Aorta (tissue), 5 donors: ENCODE measurements at places on chromosomes 2 and 18. TPM values are rescaled to one million over a fixed set of nuclear protein-coding genes. Genes with fewer than 3 reads are reported as not detected.

The TIA1 gene
- total RNA-seq = 150 TPM

The CYTIP gene
- 21.1 TPM for total RNA-seq

The SULT1C2 gene
- 2.8 TPM for total RNA-seq

The MYCN gene
- 0.45 TPM for total RNA-seq

The OTOS gene
- total RNA-seq = not detected

The RAPGEF4 gene
- total RNA-seq = 6.7 TPM

The KCNE4 gene
- total RNA-seq = 21.5 TPM

The RND3 gene
- total RNA-seq = 24.9 TPM

The CLIP4 gene
- total RNA-seq = 50.1 TPM

The HOXD13 gene
- not detected for total RNA-seq

The MRPS5 gene
- total RNA-seq = 31.2 TPM

The PSMA8 gene
- total RNA-seq = not detected

The C18orf54 gene
- total RNA-seq = 5.5 TPM

The GTF2A1L gene
- not detected for total RNA-seq

The CNDP1 gene
- 0.49 TPM for total RNA-seq

The DPYSL5 gene
- not detected for total RNA-seq

The GPR155 gene
- 6.8 TPM for total RNA-seq

The SIX3 gene
- total RNA-seq = not detected

The SCN7A gene
- 5.0 TPM for total RNA-seq

The PXDN gene
- total RNA-seq = 100 TPM

The RGPD3 gene
- total RNA-seq = not detected

The GKN1 gene
- not detected for total RNA-seq

The IL18R1 gene
- 11.0 TPM for total RNA-seq

The CROCC2 gene
- 0.13 TPM for total RNA-seq

The RNF152 gene
- 24.9 TPM for total RNA-seq

The CIB4 gene
- not detected for total RNA-seq

The GAL3ST2 gene
- total RNA-seq = not detected

The ZNF385B gene
- total RNA-seq = 3.3 TPM

The ANKRD62 gene
- total RNA-seq = not detected

The HOXD3 gene
- 13.4 TPM for total RNA-seq
